Activated CD8-positive, alpha-beta memory T cell treated with anti-CD3 and anti-CD28 coated beads for 1 hour (primary cell): ENCODE measurements at places on chromosomes 5 and 9.

- DNase-seq, result no peak
Measured at GRCh38 chr5:125685771-125686170, 737.4 kb upstream of the GRAMD2B start.

DNA sequence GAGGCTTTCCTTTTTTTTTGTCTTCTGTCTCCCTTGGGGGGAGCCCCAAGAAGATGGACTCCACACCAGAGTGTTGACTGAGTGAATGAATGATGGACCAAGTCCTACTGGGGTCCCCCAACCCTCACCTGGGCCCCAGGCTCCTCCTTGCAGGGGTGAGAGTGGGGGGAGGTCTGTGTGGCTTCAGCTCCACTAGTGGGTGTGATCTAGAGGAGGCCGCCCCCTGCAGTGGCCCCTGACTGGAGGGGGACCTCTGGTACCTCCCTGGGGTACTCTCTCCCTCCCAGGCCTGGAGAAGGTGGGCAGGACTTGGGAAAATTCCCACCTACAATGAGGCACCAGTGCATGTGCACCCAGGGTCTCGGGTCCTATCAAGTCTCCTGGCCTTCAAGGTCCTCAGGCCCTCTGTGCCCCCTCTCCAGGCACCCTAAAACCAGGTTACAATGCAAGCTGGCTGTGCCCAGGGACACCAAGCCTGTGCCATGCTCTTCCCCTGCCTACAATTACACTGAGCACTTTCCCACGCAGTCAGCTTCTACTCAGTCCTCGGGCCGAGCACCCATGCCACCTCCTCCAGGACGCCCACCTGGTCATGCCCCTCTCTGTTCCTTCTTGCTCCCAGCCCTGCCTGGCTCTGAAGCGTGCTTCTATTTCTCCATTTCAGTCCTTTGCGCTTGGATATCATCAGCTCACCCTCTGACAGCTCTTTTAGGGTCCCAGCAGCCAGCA lies 117.2 kb upstream of the PHYKPL start:
- DNase-seq, result no peak

GRCh38 chr9:118529210-118529609 lies 825.0 kb downstream of the TLR4 start:
- DNase-seq, result no peak

DNA sequence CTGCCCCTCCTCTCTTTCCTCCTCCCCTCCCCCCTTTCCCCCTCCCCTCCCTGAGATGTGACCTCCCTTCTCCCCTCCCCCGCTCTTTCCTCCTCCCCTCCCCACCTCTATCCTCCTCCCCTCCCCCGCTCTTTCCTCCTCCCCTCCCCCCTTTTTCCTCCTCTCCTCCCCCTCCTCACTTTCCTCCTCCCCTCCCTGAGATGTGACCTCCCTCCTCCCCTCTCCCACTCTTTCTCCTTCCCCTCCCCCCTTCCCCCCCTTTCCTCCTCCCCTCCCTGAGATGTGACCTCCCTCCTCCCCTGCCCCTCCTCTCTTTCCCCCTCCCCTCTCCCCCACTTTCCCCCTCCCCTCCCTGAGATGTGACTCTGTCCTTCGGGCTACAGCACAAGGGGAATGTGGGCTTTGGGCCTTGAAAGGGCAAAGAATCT lies 169.8 kb downstream of the COL23A1 start:
- DNase-seq, result no peak

GRCh38 chr5:1548702-1549474 lies 25.1 kb upstream of the LPCAT1 start:
- DNase-seq, result no peak

DNA sequence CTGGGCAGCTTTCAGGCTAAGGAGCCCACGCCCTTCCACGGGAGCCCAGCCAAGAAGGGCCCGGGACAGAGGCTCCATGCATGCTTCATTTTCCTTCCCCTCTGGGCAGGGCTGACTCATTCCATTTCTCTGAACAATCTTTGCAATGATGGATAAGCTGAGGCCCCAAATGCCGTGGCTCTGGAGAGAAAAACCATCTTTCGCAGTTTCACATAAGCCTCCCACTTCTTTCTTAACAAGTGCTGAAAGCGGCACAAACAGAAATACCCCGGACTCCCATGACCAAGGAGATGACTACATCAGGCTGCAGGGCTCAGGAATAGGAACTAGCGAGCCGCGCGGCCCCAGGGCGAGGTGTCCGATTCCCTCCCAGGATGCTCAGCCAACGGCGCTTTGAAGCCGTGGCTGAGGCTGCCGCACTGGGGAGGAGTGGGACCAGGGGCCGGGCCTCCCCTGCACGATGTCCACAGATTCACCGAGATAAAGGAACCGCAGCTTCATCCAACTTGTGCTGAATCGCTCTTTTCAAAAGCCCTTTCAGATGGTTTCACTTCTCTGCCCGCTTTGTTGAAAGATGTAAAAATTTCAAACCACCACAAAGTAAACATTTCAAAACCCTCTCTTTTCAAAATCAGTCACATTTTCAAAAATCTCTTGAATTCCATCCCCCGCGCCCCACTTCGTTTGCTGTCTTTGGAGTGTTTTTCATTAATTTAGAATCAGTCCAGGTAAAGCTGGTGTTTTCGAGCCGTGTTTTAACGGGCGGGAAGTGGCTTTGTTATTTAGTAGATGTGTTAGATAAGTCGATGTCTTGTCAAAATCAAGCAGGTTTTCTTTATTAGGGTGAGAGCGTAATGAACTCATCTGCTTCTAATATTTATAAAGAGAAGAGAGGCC lies 96.5 kb upstream of the LMX1B start:
- DNase-seq, result no peak

DNA sequence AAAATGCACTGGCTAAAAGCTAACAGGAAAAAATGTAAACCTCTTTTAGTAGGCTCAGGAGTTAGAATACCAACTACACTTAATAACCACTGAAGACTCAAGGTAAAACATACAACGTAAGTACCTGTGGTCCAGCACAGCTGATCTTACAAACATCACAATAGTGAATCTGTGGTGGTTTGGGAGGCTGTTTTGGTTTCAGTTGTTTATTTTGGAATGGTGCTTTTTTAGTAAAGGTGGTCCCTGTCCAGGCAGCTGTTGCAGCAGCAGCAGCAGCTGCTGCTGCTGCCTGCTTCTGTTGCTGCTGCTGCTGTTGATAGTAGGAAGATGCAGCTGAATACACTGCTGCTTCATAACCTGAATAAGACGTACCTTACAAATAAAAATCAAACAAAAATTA lies 37.9 kb downstream of the ZFR start:
- DNase-seq, result no peak

DNA sequence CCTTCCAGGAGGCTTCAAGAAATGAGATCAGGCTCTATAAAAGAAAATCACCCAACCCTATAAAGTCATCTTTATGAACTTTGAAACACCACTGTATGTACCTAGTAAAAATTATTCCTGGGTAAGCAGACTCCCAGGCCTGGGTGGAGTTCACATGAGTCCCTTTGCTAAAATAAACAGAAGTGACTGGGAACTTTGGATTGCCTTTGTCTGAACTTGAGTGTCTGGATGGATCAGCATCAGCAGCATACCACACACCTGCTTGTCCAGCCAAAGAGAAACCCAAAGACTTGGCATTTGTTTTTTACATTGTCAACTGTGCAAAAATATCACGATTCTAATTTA lies 79.6 kb upstream of the CDKN2B start:
- no peak for DNase-seq

DNA sequence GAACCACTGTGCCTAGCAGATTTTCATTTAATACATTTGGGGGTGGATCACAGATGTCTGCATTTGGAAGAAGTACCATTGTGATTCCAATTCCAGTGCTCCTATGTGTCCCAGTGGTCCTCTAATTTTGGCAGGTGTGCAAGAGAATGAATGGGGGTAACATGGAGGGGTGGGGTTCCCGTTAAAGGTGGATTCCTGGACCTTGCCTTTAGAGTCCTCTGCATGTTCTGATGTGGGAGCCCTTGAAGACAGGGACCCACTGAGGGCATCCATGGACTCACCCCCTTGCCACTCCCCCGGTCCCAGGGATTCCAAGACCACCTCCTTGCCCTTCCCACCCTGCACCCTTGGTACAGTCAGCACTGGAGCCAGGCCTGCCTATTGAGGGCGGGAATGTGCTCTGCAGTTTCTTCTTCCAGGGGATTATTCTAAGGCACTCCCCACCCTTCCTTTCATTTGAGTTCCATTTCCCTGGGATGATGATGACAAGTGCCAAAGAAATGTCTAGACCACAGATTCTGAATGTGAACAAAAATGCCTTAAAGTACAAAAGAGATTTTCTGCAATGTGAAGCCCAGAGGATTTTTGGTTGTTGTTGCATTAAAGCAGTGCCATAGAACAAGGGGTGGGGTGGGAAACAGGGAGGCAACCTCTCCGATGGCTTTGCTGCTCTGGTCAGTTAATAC lies 119.4 kb upstream of the PTCH1 start:
- DNase-seq, result no peak

DNA sequence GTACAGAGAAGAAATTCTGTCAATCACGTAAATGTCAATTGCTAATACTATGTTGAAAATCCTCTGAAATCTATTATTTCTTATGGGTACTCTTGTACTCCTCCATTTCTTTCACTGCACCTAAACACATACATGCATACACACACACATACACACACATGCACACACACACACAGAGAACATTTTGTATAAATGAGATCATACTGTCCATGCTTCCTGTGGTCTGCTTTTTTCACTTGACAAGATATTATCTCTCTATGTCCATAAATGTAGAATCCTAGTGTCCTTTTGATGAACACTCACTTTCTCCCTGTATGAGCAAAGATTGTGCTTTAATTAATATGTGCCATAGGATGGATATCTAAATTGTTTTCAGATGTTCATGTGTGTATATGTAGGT lies 32.7 kb upstream of the TLR4 start:
- no peak for DNase-seq

DNA sequence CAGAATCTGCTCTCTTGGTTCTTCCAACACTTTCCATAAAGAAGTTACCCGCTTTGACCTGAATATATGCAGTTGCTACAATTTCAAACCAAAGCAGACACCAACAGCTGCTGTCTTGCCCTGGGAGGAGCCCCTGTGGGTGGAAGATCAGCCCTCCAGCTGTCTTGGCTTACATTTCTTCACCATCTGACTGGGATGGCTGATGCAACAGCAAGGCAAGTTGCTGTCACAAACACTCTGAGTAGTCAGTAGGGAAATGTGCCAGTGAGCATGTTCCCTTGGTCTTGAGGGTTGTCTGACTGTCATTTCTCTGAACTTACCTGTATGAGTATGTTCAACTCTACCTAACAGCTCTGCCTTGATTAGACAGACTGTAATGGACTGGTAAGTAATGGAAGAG lies 152.9 kb downstream of the SGCD start:
- no peak for DNase-seq

DNA sequence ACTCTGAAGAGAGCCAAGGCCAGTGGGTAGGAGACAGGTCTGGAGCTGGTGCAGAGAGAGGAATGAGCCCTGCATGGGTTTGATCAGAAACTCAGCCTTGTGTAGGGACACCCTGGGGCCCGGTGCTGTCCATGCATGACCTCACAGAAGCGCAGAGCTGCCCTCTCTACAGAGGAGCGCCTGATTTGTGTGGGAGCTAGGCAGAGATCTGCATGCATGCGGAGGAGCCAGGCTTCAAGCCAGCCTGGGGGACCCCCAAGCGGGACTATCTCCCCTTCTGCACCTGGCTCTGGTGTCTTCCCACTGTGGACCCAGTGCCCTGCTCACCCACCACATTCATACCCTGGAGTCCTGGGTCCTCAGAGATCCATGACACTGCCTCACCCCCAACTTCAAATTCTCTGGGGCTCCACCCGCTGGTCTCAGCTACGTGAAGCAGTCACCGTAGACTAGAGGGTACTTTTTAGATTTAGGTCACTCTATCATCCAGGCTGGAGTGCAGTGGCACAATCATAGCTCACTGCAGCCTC lies 2.6 kb upstream of the LCN2 start:
- no peak for DNase-seq

- DNase-seq, result no peak
Measured at GRCh38 chr9:83342006-83342405, 196.2 kb downstream of the FRMD3 start.

DNA sequence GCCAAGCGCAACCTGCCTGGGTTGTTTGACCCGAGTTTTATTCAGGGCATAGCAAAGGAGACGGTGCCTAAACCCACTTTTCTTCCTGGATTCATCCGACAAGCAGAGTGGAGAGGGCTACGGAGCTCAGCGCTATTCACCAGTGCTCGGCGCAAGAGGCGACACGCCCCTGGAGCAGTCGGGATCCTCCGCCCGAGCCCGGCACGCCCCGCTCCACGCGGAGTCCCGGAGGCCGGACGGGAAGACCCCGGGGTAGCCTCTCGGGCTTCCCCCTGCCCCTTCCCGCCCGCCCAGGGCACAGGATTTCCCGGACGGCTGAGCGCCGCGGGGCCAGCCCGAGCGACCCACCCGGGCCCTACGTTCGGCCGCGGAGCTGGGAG lies 427 bp downstream of the SERINC5 start:
- no peak for DNase-seq

- no peak for DNase-seq
Measured at GRCh38 chr9:107907715-107908114, 418.1 kb upstream of the KLF4 start.

DNA sequence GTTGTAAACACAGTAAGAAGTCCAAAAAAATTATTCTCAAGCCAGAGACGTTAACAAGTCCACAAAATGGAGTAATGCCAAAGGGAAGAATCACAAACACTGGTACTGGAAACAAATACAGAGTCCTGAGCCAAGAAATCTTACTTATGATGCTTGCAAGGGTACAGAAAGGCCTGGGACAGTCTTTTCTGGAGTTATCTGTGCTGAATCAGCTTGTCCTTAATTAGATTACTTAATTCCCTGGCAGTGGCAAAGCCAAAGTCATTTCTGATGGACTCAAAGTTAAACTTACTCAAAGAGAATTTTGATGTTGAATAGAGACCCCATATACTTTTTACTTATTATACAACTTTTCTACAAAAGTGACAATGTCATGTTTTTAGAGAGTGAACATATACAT lies 610.5 kb upstream of the ITGA1 start:
- DNase-seq, result no peak

GRCh38 chr5:5649641-5650040 lies 227.2 kb downstream of the ICE1 start:
- DNase-seq, result no peak

- no peak for DNase-seq
Measured at GRCh38 chr5:135395451-135395850, 3.6 kb downstream of the MACROH2A1 start.

GRCh38 chr5:77563475-77563874 lies 71.4 kb upstream of the WDR41 start:
- no peak for DNase-seq

- DNase-seq, result no peak
Measured at GRCh38 chr5:67530609-67531255, 334.1 kb upstream of the CD180 start.

- DNase-seq, result no peak
Measured at GRCh38 chr5:38768412-38769211, 77.2 kb upstream of the OSMR start.

- no peak for DNase-seq
Measured at GRCh38 chr9:129697656-129698253, 32.3 kb downstream of the PRRX2 start.

GRCh38 chr5:124743602-124744169 lies 2.8 kb downstream of the ZNF608 start:
- DNase-seq, result no peak

GRCh38 chr5:128534726-128535125 lies 3.3 kb downstream of the FBN2 start:
- no peak for DNase-seq
